Activated CD4-positive, alpha-beta T cell treated with anti-CD3 and anti-CD28 coated beads, Interleukin-2, amount 50 U/mL, for 24 hours (primary cell): ENCODE measurements at places on chromosomes 6 and 20.

GRCh38 chr6:84447651-84448050 is 220.2 kb upstream of the CEP162 start:
- no peak for DNase-seq

DNA sequence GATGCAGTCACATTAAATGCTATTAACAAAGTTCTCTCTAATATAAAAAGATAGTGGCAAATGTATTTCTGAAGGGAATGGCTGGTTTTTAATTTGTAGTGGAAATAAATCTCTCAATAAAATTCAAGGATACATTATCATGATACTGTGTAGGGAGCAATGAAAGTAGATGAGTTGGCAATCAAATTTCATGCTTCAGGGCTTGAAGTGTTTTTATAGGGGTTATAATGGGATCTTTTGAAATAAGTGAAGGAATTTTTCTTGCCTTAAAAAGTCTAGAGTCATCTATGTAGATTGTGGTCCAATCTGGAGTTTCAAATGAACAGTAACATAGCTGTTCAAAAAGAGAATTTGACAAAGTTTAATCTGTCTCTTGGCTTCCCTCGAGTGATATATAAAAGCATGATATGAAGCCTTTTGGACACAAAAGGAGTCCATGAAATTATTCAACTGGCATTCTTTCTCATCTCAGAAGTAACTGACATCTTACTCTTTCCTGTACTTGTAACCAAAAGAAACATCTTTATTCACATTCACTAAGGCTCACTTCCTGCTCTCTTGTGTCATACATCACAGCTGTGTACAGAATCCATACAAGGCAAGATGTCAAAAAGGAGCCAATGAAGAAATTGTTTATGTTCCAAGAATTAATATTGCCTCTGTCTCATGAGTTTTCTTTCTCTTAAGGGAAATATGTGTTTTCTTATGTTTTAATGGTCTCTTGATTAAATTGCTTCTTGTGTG is 591.0 kb upstream of the GJE1 start:
- DNase-seq = no peak

DNA sequence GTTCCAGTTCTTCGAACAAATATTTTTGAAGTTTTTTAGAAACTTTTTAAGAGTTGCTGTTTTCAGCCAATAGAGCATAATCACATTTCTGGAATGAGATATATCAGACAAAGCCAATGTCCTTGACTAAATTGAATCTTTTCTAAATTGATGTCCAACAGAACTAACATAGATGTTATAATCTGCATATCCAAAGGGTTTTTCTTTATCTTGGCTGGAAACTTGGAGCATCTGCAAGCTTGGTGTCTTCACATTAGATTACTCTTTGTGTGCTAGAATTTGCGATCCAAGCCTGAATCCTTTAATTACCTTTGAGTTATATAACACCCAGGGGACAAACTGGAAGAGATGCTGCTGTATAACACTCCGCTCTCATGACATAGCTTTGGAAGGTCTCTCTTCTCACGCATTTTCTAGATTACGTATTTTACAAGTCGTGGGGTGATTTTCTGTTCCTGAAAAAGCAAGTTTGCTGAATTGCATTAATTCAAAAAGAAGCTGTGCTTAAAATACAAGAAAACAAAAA is 64.4 kb upstream of the FUCA2 start:
- no peak for DNase-seq

DNA sequence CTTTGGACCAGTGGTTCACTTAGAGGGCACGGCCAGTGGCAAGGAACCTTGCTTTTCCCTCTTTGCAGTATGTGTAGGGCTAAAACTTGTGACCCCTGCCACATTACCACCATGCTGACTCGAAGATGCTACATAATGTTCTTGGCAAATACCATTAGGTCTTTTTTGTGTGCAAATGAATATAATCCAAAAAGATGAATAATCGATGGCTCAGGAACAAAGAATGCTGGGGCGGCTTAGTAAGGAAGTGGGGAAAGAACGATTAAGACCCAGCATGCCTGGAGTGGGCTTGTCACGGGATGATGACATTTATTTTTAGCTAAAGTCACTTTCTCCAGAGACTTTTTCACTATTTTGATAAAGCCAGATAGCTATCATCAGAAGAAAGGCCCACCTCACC is 23.1 kb downstream of the CMTR1 start:
- DNase-seq = no peak

DNA sequence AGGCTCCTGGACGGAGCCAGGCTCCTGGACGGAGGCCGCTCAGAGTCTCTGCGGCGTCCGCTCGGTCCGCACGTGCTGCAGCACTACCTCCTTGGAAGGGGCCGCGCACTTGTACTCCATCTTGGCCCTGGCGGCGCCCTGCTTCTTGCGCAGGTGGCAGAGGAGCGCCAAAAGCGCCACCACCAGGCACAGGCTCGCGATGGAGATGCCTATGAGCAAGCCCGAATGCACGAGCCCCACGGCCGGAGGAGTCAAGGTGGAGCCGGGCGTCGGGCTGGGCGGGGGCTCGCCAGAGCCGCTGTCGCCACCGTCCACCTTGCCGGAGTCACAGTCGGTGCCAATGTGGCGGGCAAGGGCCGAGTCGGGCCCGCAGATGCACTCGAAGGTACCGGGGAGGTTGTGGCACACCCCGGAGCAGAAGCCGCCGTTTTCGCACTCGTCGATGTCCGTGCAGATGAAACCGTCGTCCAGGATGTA is 1.7 kb downstream of the THBD start:
- DNase-seq = no peak

- DNase-seq = no peak
Observed at GRCh38 chr20:40441771-40442170, 247.3 kb downstream of the MAFB start.

DNA sequence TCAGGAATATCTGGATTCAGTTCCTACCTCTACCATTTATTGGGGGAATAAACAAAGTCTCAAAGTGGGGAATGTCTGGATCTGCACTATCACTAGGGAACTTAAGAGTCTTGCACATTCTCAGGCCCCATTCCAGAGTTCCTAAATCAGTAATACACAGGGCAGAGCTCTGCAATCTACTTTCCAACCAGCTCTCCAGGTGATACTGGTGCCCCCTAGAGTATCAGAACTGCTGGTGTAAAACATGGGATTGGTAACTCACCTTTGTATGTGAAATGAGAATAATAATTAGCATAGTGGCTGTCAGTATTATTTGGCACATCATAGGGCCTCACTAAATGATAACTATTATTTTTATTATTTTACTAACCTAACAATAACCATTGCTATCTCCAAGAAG is 278.8 kb upstream of the IMPG1 start:
- DNase-seq = no peak

DNA sequence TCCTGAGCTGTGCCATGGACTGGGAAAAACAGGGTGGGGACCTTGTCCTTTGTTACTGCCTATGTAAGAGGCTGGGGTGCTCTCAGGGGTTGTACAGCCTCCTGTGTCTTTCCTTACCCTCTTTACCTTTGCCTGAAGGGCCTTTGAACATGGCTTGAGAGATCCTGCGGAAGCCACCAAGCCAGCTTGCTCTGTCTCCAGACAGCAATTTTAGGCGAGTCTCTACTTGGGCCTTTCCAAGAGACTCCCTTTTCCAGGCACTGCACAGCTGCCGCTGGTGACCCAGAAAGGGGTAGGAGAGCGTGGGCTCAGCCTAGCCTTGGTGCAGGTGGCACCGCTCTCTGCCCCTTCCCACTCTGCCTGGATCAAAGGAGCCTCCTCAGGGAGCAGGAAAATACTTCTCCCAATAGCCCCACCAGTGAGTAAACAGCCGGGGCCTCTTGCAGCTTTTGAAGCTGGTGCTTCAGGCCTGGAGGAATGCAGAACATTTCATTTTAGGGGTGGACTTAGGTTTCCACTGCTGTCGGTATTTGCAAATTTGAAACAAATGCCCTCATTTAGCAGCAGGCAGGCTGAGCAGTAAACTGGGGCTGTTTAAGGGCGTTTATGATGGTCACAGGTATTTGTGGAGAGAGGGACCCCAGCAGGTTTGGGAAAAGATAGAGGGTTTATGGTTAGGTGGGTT is 13.9 kb downstream of the PTK7 start:
- DNase-seq = no peak

DNA sequence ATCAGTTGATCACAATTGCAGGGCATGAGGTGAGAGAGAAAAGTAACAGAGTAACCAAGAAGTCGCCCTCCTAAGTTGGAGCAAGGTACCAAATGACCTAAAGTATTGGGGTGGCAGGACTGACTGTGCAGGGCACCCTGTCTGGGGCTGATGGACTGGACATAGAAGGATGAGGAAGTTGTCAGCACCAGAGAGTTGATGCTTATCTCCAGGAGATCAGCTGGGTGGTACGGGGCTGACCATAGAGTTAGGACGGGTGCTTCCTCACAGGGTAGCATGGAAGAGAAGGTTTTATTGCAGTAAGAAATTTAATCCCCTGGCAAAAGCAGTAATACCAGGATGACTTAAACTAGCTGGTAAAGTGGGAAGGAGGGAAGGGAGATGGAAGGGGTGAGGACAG is 66.7 kb downstream of the TMEM170B start:
- no peak for DNase-seq
